Cerebellum (tissue), 4 donors: ENCODE measurements at places on chromosomes 3 and 15.

- no peak for DNase-seq
Measured at GRCh38 chr3:55951388-55951787, 464.3 kb upstream of the WNT5A start.

- DNase-seq = no peak
Measured at GRCh38 chr15:32718227-32718820, 520 bp downstream of the GREM1 start.

GRCh38 chr3:141507392-141508066 lies 20.7 kb downstream of the RASA2 start:
- no peak for DNase-seq

DNA sequence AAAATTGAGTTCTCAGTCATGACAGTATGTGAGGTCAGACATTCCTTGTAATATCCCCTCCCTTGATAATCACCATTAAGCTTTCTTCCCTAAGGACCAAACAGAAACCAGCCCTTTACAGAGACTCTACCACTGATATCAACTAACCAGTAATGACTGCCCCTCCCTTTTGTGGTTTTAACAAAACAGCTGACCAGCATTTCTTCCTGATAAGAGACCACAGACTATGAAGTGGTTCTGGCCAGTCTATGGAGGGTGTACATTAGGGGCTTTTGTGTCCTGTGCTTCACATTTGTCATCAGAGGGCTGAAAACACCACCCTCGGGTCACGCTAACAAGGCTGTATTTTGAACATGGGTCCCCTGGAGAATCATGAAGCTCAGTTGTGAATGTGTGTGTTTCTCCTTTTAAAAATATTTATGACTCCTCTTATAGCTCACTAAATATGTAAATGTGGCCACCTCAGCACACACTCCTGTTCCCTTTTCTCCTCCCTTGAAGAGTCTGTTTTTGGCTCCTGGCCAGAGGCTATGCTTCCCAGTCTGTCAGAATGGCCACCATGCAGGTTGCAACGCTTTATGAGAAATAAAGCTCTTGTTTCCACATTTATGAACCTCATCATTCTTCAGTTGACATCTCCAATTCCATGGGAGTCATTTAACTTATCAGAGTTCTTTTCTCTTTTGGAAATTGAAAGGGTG lies 239.3 kb downstream of the CPNE4 start:
- DNase-seq = no peak

DNA sequence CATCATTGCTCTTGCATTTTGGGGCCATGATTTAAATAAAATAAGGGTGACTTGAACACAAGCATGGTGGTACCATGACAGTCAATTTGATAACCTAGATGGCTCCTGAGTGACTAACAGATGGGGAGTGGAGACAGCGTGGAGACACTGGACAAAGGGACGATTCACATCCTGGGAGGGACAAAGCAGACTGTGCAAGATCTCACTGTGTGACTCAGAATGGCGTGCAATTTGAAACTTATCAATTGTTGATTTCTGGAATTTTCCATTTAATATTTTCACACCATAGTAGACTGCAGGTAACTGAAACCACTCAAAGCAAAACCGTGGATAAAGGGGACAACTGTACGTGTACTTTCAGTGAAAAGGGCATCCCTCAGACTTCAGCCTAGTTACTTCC lies 25.5 kb downstream of the MCCC1 start:
- no peak for DNase-seq

DNA sequence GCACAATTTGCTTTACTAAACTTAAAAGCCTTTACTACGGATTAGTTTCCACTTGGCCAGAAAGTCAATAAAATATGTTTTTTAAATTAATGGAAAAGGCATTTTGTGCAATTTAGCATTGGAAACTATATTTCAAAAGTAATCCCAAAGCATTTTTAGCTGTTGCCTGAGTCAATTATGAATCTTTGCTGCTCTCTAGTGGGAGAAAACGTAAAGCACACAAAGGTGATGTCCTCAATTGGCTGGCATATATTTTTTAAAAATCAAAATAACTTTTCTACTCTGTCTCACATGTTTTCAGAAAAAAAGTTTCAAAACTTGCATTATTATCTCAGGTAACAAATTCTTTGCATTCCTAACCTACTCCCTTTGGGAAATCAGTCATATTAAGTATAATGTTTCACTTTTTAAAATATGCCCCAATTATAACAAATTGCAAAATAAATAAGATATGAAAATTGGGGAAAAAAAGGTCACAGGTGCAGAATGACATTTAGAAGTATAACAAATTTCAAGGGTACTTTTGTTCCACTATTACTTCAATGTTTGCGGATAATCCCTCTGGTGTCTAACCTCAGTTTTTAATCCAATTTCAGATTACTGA lies 47.2 kb upstream of the TEX55 start:
- DNase-seq = peak; percentile 13

GRCh38 chr3:169564883-169565282 lies 98.6 kb downstream of the MECOM start:
- DNase-seq = no peak

- DNase-seq = no peak
Measured at GRCh38 chr3:119401503-119402440, 61.6 kb downstream of the TMEM39A start.
